Vagina (tissue), 2 donors: ENCODE measurements at places on chromosomes 1 and 21. TPM values are rescaled to one million over a fixed set of nuclear protein-coding genes. Genes with fewer than 3 reads are reported as not detected.
A peak's percentile ranks its signal among the peaks of the same experiment; 100 is the strongest.

TPTE gene
- total RNA-seq: not detected

DNA sequence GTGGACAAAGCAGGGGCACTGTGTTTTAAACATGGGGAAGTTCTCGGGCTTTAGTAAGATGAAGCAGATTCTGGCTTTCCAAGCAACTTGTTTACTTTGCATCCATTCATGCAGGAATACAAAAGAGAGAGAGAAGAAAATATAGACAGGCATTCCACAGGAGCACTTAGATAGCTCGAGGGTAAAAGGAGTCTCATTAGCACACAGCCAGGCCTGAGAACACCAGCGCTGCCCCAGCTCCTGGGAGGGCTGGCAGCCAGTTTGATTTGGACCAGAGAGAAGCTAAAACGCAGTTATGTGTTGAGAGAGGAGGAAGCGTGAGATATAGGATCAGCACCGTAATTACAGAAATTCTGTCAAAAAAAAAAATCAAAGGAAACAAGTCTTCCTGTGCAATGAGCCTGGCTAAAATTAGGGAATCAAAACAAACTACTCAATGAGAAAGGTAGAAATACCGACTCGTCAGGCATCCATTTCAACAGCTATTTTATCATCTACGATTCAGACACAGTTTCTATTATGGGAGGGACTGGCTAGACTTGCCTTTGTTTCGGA, 68.2 kb downstream of the CLSTN1 start:
- no peaks in the 10 kb centered on the region for H3K27me3 ChIP-seq
- H3K27ac ChIP-seq: no peak overlapping the region
- peaks cover 21% of the 10 kb centered on the region for H3K36me3 ChIP-seq
- H3K4me3 ChIP-seq: no peak overlapping the region
- DNase-seq: no peak

DNA sequence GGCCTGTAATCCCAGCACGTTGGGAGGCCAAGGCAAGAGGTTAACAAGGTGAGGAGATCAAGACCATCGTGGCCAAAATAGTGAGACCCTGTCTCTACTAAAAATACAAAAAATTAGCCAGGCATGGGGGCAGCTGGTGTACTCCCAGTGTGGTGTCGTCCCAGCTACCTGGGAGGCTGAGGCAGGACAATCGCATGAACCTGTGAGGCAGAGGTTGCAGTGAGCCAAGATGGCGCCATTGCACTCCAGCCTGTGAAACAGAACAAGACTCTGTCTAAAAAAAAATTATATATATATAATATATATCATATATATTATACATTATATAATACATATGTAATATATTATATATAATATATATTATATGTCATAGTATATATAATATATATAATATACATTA, 249.2 kb upstream of the TPTE start:
- no peaks in the 10 kb centered on the region for H3K4me1 ChIP-seq
- H3K27ac ChIP-seq: no peak overlapping the region
- no peaks in the 10 kb centered on the region for H3K27me3 ChIP-seq

GRCh38 chr1:8090241-8090702, 64.2 kb upstream of the ERRFI1 start:
- no peaks in the 10 kb centered on the region for H3K36me3 ChIP-seq
- peak overlapping the region; percentile 4 for H3K27ac ChIP-seq
- DNase-seq: no peak

DNA sequence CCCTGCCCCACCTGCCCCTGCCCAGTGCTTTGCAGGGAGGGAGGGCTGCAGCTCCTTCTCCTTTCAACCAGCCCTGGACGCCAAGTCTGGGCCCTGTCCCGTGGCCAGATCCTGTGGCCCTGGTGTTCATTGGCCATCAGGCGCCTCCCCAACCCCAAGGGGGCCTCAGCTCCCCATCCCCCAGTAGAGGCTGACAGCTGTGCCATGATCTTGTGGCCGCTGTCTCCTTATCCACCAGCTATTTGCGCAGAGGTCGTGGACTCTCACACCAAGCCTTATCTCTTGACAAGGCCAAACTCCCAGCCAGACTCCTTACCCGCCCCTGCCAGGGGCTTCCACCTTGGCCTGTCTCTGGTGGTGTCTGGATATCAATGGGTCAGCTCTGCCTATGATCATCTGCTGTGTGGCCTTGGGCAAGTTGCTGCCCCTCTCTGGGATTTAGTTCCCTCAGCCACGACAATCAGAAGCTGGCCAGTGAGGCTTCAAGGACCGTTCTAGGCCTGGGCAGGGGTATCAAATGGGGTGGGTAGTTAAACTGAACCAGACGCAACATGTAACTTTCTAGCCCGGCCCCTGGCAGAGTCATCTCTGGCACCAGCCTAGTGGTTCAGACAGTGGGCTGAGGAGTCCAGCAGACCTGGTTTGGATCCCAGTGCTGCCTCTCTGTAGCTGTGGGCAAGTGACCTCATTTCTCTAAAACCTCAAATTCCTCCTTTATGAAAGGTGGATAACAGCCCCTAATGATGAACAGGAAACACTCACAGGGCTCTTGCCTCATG, 3.3 kb upstream of the COL8A2 start:
- no peaks in the 10 kb centered on the region for H3K27me3 ChIP-seq
- H3K36me3 ChIP-seq: no peaks in the 10 kb centered on the region
- DNase-seq: no peak

FCGR3B gene
- total RNA-seq: 2.5 TPM

PRPF38A gene
- total RNA-seq: 17.7 TPM

DNA sequence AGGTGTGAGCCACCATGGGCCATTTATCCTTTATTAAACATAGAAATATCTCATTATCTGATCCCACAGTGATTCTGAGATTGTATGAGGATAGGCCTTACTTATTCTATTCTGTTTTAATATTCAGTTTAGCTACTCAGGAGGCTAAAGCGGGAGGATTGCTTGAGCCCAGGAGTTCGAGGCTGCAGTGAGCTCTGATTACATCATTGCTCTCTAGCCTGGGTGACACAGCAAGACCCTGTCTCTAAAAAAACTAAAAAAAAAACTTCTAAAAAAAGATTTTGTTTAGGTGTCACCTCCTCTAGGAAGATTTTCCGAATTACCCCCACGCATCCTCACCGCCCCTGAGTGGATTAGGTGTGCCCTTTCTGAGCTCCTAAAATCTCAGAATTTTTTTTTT, 14.3 kb upstream of the HNRNPU start:
- DNase-seq: no peak
- no peak overlapping the region for H3K27ac ChIP-seq
- H3K4me3 ChIP-seq: no peak overlapping the region
- no peaks in the 10 kb centered on the region for H3K4me1 ChIP-seq

GRCh38 chr1:67780637-67781036, 52.6 kb downstream of the GNG12 start:
- H3K36me3 ChIP-seq: no peaks in the 10 kb centered on the region
- peak overlapping the region; percentile 13 for H3K27ac ChIP-seq
- no peaks in the 10 kb centered on the region for H3K27me3 ChIP-seq
- peaks cover 47% of the 10 kb centered on the region for H3K4me1 ChIP-seq
- DNase-seq: no peak
